Smooth muscle cell of the brain vasculature (primary cell): ENCODE measurements at places on chromosomes 1 and 21.

DNA sequence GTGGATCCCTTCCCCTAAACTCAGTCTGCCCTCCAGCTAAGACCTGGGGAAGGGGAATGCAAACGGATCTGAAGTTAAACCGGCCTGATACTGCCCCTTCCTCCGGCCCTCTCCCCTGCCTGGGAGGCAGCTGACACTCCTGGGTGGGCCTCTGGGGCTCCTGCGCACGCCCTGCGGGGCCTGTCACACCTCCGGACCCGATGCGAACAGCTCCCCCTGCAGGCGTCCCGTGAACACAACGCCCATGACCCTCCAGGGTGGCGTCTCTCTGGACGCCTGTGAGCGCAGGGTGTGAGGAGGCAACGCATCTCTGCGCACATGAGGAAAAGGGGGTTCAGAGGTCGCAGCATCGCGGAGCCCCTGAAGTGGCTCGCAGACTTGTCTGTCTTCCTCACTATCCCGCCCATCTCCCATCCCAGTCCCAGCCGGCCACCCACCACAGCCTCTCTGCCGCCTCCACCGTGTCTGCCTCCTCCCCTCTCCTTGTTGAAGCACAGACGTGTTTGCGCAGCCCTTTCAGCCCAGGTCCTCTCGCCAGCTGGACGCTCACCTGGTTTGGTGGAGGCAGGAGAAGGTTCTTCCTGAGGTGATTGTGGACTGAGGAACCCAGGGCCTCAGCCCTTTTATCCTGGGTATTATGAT lies 421 bp upstream of the LCE3A start:
- no peak for DNase-seq

- DNase-seq: no peak
These were observed 37.9 kb downstream of the RAB3B start for GRCh38 chr1:51952638-51953037.

- DNase-seq: no peak
These were observed 26.7 kb downstream of the RC3H1 start for GRCh38 chr1:173995475-173995874.

- DNase-seq: peak; percentile 43
These were observed 321.3 kb downstream of the SIPA1L2 start for GRCh38 chr1:232308616-232309015.

- DNase-seq: no peak
These were observed 93.8 kb upstream of the TMPRSS2 start for GRCh38 chr21:41601573-41602368.
